Left forelimb (tissue), 1 donor: ENCODE measurements at places on chromosomes 16 and 17.

DNA sequence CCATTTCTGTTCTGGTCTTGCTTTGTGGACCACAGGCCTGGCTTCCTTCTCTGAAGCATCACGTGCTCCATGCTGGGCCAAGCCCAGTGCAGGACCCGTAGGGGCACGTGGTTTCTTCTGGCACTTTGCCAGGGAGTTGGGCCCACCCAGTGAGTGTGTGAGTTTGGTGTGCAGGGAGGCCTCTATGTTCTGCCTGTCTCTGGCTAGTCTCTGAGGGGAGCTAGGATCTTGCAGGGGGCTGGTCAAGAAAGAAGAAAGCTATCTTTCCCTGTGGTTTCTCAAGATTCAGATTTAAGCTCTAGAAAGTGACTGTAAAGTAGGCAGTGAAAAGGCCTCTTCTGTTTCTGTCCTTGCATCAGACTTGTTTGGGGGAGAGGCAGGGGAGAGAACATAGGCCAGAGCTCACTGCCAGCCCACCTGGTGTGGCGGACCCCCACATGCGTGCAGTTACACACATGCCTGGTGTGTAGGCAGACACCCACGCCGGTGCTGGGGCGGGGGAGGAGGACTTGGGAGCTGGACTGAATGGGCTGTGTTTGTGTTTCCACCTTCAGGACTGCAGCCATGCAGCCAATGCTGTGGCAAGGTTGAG is 11.8 kb downstream of the LASP1 start:
- DNase-seq, result peak; percentile 81

DNA sequence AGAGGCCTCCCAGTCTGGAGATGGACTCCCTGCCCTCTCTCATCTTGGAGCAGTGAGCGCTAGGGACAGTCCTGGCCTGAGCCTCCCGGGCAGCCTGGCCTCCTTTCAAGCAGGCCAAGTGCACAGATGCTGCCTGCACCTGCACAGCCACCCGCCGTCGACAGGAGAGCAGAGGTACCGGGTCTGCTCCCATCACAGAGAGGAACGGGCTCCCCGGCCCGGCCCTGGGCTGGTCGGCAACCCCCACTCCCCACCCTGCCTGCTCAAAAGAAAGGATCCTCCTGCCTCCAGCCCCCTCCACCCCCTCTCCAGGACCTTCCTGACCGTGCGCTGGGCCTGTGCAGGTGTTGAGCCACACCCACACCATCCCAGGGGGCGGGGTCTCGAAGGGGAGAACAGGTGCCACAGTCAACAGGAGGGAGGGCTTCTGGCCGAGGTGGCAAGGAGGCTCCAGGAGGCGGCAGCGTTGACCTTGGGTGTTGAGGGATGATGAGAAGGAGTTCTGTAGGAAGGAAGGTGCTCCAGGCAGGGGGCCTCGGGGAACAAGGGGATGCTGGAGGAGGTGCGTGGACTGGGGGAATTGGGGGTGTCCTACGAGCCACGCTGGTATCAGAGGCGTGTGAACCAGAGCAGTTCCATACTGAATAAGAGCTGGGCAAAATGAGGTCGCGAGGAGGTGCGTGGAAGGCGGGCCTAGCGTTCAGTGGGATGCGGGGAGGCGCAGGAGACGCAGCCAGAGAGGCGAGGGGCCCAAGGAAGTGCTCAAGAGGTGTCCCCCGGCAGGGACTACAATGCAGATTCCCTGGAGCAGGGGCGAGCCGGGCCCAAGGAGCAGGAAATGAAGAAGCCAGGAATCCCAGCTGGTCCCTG is 967 bp upstream of the CDH15 start:
- no peak for DNase-seq

GRCh38 chr17:64455993-64456885 is 7.3 kb downstream of the MILR1 start:
- DNase-seq, result no peak

DNA sequence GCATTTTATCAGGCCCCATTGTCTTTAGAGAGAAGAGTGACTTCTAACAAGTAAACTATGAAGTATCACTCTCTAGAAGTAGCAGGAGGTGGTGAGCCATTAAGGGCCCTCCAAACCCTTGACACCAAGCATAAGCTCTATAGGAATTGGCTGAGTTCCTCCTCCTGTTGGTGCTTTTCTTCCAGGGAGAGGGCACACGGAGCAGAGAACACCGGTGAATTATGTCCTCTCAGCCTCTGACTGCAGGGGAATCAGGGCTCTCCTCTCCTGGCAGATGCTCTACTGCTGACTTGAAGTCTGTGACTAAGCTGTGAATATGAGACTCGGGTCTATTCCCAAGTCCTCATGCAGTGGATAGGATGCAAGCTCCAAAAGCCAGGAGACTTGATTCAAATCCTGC is 32.3 kb downstream of the CHD9 start:
- peak; percentile 53 for DNase-seq

DNA sequence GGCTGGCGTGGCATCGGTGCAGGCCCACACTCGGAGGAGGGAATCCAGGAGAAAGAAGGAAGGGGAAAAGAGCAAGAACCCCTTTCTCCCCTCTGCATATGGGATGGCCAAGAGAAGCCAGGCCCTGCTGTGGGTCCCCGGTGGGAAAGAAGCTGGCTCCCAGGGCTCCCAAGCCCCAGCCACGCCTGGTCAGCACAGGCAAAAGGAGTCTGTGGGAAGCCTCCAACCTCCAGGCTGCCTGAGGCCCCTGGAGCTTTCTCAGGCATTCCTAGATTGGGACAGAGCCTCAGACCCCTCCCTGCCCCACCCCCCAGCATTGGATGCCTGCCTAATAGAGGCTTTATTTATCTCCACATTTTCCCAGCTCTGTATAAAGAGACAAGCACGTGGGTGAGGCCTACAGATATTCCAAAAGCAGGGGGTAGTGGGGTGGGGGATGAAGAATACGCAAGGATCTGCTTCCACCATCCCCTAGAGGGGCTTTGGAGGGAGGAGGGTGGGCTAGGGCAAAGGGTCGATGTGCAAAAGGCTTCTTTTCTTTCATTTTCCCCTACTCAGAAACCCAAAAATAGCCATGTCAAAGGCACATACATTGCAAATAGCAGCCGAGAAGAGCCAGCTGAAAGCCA is 56.4 kb downstream of the MPRIP start:
- peak; percentile 78 for DNase-seq

DNA sequence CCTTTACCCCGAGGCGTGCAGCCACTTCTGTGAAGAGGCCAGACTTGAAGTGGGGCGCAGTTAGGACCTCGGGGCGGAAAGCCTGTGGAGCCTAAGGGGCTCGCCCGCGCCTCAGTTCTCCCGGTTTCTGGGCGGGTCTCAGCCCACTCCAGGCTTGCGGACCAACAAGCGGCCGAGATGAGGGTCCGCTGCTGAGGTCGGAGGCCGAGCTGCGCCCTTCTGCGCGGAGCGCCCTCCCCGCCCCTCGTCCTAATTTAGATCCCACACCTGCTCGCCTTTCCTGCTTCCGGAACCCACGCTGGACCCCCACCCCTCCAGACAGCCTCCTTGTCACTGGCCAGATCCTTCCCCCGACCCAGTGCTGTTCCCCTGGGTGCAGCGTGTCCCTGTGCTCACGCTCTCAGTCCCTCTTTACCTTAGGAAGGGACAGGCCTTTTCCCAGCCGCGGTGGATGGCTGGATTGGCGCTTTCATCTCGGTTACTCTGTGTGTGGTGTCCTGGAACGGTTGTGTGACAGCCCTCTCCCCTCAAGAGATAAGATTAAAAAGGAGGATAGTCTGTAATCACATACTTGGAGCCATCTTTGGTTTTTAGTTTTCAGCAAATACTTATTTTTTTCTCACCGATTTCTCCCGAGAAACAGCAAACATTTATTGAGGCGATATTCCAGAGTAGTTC is 933 bp upstream of the ATXN7L3 start:
- no peak for DNase-seq

GRCh38 chr17:80432350-80432955 is 17.5 kb downstream of the ENDOV start:
- no peak for DNase-seq

DNA sequence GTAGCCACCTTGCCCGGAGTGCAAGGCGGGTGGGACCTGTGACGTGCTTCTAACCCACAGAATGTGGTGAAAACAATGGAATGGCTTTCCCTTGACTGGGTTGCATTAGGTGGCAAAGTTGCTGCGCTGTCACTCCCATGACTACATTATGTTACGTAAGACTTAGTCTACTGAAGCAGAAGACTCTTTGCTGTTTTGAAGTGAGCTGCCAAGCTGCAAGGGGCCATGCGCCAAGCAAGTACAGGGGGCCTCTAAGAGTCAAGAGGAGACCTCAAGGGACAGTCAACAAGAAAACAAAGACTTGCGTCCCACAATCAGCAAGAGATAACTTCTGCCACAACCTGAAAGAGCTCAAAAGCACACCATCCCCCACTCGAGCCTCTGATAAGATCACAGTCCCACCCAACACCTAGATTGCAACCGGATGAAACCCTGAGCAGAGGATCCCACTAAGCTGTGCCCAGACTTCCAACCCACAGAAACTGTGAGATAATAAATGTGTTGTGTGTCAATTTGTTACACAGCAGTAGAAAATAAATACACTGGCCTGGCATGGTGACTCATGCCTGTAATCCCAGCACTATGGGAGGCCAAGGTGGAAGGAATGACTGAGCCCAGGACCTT is 16.5 kb downstream of the ANKRD11 start:
- DNase-seq, result no peak

- DNase-seq, result no peak
These were observed 232.0 kb downstream of the SNX29 start for GRCh38 chr16:12208341-12209035.

GRCh38 chr16:60414613-60415012 is 1621.6 kb downstream of the CDH8 start:
- DNase-seq, result no peak

DNA sequence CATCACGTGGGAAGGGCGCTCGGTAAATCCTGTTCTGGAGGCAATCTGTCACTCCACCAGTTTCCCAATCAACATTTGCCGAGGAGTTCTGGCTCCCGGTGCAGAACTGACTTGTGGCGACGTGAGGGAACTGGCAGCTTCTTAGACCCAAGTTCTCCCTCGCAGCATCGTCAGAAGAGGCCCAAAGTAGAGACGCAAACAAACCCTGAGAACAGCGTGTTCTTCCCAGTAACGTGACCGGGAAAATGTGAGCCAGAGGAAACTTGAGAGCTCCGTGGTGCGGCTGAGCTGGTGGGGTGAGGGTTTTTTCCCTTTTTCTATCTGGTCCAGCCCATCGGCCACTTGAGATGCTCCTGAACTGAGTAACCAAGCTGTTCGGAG is 158.9 kb upstream of the CACNG5 start:
- no peak for DNase-seq

GRCh38 chr17:8383143-8383822 is at the start of gene RPL26:
TSS of gene RPL26 (minus strand) at chr17:8383193. CDS start at chr17:8382310, 883 bp downstream.
- DNase-seq, result peak; percentile 96

GRCh38 chr16:86892509-86892908 is 314.2 kb downstream of the FOXL1 start:
- DNase-seq, result no peak

GRCh38 chr16:88434353-88434690 is 18.8 kb upstream of the ZFPM1 start:
- no peak for DNase-seq

DNA sequence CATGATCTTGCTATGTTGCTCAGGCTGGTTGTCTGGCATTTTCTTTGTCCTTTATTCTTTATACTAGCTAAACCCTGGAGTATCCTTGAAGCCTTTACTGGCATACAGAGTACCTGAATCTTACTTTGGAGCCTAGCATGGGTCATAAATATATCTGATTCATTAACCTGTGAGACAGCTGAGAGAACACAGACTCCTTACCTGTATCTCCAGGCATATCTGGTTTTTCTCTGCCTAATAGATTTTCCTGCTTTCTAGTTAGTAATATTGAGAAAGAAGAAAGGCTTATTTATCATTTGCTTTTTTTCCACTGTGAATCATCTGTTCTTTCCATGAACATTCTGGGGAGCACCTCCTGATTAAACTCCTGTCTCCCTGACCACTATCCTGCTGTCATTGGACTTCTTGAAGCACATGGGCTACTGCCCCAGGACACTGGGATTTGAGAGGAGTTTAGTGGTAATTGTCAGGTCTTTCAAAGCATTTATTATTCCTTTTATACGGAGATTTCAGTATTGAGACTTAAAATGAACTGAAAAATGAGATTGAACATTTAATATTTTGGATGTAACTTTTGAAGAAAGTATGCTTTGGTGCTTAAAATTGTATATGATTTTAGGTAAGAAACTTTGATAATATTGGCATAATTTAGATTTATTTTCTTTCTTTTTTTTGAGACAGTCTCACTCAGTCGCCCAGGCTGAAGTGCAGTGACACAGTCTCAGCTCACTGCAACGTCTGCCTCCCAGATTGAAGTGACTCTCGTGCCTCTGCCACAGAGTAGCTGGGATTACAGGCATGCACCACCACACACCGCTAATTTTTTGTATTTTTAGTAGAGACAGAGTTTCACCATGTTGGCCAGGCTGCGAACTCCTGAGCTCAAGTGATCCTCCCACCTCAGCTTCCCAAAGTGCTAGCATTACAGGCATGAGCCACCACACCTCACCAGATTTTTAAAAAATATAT is 8.6 kb downstream of the PDP2 start:
- DNase-seq, result no peak

DNA sequence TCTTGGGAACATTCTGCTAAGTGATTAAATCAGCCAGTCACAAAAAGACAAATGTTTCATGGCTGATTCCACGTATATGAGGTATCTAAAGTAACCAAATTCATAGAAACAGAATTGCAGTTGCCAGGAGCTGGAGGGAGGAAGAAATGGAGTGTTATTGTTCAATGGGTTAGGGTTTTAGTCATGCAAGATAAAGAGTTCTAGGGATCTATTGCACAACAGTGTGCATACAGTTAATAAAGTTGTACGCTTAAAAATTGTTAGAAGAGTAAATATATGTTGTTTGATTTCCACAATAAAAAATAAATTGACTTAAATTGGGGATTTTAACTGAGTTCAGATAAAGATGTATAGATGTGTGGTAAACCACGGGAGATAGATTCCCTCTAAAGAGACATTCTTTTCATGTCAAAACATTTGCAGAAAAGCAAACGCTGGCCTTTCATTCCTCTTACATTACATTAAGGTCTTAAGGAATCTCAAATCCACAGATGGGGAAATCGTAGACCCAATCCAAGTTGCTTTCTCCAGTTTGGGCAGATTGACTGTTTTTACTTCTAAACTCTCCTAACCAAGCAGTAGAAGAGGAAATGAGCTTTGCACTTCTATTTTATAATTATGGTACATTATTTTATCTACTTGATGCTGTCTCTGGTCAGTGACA is 4.6 kb downstream of the PRDM7 start:
- DNase-seq, result no peak

DNA sequence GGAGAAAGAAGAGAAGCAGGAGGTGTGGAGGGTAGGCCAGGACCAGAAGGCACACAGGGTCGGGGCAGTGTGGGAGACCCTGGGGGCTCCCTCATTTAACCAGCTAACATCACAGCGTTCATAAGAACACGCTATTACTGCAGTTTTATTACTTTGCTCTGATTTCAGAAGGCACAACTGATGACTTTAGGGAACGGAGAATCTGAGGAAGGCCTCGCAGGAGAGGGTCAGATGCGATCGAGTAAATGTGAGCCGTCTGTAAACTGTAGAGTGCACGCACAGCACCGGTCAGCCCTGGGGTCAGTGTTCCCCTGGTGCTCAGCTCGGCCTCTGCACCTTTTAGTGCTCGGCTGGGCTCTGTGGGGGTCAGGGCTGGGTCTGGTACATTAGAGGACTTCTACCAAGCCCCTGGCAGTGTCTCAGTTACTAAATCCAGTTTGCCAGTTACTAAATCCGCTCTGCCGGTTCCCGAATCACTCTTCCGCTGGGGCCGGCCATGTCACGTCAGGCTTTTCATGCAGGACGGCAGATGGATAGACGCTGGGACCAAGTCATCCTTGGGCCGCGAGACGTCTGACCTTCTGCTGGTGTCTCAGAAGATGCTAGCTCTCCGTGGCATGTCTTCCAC is 325.9 kb downstream of the SEC14L1 start:
- no peak for DNase-seq
